ENCODE measurements at places on chromosomes 6 and 20.

GRCh38 chr20:21681234-21681921 is 24.1 kb upstream of the PAX1 start:
- no peak for DNase-seq

DNA sequence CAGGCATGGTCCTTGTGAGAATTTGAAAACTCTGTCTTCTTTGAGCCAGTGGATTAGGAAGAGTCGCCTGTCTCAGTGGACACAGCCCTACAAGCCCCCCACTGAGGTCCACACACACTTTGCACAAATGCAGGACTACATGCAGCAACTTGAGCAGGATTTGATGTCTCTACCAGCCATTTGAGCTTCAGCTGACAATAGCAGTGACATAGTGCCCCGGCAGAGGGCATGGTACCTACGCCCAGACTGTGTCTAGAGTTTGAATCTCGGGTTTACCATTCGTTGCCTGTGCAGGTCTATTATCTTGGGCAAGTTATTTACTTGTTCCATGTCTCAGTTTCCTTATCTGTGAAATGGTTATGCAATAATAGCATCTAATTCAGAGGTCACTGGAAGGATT is 580.1 kb downstream of the TFAP2B start:
- no peak for DNase-seq

GRCh38 chr20:46814366-46815232 is 80.0 kb upstream of the EYA2 start:
- DNase-seq, result no peak

DNA sequence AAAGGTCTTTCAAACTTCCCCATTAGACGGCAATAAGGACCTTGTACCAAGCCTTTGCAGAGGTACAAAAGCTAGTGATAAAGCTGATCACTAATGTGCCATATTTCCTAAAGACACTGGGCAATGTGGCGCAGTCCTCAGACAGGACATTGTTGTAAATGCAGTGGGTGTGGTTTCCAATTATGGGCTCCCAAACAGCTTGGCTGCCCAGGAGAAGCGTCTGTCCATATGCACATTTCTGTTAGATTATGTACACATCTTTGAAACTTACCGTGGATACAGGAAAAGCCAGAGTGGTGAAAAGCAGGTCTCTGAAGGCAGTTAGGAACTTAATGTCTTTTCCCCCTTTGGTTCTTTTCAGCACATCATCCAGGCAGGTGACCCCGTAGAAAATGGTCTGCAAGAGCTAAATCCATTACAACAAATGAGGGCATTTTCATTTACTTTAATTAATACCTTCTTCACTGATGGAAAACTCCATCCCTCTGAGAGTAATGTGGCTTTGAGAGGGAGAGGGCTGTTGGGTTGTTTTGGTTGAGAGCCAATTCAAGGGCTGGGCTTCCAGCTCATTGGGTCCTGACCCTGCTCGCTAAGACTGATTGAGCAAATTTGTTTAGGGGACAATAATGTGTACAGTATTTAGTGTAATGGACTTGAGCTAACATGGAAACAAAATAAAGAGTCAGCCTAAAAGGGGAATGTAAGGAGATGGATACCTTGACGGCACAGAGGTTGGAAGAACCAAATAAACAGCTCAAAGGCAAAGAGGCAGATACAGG is 10.4 kb downstream of the ADTRP start:
- no peak for DNase-seq

GRCh38 chr20:47964149-47964548 is 178.9 kb upstream of the SULF2 start:
- DNase-seq, result no peak

DNA sequence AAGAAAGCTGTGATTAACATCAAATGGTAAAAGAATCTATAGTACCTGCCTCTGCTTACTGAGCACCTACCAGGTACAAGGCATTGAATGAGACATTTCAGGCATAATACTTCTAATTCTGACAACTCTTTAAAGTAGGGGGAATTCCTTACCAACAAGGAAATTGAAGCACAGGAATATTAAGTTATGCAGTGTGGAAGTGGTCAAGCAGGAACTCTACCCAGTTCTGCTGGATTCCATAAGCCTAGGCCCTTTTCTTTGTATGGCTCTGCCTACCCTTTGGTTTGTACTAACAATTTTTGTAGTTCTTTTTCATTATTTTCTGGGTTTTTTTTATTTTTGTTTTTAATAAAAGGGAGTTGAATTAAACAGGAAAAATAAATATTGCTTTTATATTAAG is 114.5 kb downstream of the MAP3K5 start:
- DNase-seq, result no peak

GRCh38 chr6:21935561-21936028 is 342.0 kb downstream of the SOX4 start:
- DNase-seq, result no peak

GRCh38 chr20:62282877-62283503 is 19.8 kb upstream of the ADRM1 start:
- DNase-seq, result no peak
